ENCODE measurements at places on chromosomes 6 and 20.

- no peak for DNase-seq
Measured at GRCh38 chr6:106763361-106763760, 134.0 kb downstream of the QRSL1 start.

GRCh38 chr6:46186583-46186982 lies 15.8 kb upstream of the ENPP5 start:
- DNase-seq: no peak

DNA sequence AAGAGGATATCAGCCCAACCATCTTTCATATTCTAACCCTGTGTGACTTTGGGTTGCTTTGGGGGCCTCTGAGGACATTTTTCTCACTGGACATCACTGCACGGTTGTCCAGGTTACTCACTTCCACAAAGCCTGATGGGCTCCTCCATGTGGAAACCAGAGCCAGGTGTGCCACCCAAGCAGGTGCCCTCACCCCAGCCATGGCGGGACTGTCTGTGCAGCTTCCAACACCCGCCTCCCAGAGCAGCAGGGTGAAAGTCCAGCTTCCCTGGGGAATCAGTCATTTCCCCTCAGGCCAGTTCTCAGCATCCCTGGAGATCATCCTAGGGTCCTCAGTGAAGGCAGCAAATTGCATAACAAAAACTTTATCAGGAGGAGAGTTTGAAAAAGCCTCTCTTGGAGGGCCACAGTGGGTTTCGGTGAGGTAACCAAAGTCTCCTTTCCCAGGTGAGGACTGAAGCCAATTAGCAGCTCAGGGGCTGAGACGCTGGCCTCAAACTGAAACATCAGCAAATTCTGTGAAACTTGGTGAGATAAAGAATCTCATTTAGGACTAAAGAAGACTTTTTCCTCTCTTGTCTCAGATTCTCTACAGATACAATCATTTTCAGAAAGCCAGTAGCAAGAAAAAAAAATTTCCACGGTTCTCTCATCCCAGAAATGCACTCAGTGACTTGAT lies 289.6 kb upstream of the CDH4 start:
- DNase-seq: no peak

DNA sequence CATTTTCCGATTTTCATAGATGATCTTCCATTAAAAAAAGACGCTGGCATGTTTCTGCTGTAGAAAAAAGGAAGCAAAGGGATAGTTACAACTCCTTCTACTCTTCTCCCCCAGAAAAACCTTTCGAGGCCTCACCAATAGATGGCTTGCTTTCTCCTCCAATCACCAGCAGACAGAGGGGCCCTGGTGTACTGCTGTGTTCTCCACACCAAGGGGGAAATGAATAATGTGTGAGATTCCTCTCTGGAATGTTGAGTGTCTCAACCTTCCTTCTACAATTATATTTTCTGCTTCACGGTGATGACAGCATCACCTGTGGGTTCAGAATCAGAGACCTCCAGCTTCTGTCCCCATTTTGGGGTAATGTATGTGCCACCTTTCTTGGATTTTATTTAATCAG lies 185.7 kb upstream of the FLRT3 start:
- DNase-seq: no peak

GRCh38 chr20:62860391-62860923 lies 1.2 kb downstream of the TCFL5 start:
- DNase-seq: no peak

DNA sequence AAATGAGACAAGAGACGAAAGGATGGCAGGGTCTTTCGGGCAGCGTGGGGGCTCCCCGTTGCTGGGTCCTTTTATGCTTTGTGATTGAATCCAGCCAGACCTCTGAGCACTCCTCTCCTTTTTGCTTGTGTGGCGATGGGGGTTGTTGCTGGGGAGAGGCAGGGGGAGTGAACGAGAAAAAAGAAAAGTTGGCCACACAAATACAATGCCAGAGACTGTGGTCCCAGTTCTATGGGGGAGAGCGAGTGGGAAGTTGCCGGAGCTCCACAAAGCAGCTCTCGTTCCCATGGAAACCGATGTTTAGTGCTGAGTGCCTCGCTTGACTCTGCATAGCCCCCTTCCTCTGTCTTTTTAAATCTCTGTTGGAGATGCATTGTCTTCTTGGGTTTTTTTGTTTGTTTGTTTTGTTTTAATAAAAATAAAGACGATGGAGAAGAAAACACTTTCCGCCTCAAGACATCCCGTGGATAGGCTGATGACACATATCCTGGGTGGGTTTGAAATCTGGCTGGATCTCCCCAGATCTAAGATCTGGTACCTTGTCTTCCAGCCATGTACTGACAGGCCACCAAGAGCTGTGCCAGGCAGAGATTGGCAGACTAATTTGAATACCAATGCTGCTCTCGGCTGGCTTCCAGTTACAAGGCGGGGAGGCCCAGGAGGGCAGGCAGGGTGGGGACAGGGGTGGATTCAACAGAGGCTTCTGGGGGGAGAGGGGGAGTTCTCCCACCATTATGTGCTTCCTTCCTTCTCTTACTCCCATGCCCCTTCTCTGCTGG lies 529.3 kb downstream of the QKI start:
- no peak for DNase-seq
